Right ventricle myocardium inferior (tissue), 1 donor: ENCODE measurements at places on chromosomes 5 and 9.
A peak's percentile ranks its signal among the peaks of the same experiment; 100 is the strongest.

DNA sequence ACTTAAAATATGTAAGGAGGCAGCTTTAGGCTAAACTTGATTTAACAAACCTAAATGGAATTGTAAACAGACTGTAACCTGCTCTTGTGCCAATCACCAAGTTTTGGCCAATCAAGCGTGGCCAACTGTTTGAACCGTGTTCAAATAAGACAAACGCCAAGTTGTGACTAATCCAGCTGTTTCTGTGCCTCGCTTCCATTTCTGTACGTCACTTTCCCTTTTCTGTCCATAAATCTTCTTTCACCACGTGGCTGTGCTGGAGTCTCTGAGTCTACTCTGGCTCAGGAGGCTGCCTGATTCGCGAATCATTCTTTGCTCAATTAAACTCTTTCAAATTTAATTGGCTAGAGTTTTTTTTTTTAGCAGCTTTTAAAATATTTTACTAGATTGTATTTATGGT, 71.3 kb downstream of the LIX1 start:
- no peak for DNase-seq

GRCh38 chr5:174284873-174285272, 239.4 kb downstream of the NSG2 start:
- no peak for DNase-seq

DNA sequence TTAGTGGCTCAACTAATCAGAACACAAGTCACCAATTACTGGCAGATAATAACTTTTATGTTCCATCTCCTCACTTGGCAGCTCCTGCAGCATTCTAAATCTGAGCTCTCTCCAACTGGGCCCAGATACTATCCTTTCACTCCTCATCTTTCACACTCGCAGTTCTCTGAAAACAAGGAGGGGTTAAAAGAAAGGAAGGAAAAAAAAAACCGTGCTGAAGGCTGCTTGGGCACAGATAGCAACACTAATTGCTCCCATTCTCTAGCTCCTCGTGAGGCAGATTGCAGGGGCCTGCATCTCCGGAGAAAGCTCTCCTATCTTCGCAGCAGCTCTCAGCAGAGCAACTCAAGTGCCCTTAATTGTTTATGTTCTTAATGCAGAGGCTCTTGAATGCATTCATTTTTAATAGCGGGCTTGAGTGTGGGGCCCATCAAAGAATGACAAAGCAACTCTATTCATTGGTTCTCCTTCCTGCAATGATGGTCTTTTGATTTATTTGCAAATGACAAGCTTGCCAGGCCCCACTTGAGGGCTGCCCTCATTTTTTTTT, 23.9 kb downstream of the TLE1 start:
- no peak for DNase-seq

DNA sequence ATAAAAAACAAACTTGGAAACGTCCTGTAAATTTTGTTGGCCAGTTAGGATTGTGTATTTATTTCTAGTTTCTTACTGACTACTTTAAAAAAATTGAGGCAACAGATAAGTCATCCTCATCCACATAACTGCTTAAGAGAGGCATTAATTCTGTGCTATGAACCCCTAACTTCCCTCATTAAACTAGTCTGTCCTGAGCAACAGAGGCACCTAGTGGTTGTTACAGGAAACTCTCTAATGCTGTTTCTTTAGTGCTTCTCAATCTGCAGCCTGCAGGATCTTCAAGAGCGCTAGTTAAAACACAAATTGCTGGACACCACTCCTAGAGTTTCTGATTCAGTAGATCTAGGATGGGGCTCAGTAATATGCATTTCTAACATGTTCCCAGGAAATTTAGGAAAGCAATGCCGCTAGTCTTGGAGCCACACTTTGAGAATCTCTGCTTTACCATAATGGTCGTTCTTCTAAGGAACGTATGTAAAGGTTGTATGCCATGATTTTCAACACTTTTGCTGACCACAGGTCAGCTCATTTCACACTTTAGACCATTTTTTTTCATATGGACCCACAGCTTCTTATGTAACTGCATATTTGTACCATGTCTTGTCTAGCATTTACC, 410.1 kb upstream of the SMARCA2 start:
- no peak for DNase-seq

- no peak for DNase-seq
These were observed 69.0 kb upstream of the GRAMD2B start for GRCh38 chr5:126354012-126354857.

DNA sequence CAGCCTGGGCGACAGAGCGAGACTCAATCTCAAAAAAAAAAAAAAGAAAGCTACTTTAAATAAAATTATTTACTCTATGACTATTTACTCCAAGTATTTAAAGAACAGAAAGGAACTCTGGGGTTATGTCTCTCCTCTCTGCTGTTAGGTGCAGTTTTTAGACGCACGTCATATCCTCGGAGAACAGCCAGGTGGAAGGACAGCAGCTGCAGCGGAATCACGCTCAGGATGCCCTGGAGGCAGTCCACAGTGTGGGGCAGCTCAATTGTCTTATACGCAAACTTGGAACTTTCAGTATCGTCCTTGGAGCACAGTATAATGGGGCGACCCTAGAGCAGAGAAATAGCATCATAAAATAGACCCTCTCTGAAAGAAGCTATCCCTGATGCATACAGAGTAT, 10.4 kb upstream of the MAPK9 start:
- DNase-seq = no peak

GRCh38 chr9:19918630-19919029, 129.8 kb upstream of the SLC24A2 start:
- no peak for DNase-seq

- DNase-seq = no peak
These were observed 78.4 kb downstream of the TMEM161B start for GRCh38 chr5:88190106-88190834.

- DNase-seq = no peak
These were observed 153.9 kb downstream of the SMC2 start for GRCh38 chr9:104247899-104248460.

DNA sequence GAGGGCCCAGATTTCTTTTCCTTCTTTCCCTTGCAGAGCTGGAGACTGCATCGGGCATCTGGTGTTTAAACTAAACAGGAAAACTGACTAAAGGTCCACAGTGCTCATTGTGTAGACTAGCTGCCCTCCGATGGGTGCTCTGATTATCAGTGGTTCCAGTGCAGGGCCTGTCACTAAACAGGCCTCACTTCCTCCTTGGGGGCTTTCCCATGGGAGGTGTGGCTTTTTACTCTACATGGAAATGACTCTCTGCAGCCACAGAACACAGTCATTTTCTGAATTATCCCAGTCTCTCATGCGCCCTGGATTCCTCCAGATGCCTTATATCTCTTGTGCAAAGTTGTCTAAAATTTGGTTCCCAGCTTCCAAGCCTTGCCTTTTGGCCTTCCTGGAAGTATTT, 199.2 kb downstream of the TRIO start:
- DNase-seq = no peak

DNA sequence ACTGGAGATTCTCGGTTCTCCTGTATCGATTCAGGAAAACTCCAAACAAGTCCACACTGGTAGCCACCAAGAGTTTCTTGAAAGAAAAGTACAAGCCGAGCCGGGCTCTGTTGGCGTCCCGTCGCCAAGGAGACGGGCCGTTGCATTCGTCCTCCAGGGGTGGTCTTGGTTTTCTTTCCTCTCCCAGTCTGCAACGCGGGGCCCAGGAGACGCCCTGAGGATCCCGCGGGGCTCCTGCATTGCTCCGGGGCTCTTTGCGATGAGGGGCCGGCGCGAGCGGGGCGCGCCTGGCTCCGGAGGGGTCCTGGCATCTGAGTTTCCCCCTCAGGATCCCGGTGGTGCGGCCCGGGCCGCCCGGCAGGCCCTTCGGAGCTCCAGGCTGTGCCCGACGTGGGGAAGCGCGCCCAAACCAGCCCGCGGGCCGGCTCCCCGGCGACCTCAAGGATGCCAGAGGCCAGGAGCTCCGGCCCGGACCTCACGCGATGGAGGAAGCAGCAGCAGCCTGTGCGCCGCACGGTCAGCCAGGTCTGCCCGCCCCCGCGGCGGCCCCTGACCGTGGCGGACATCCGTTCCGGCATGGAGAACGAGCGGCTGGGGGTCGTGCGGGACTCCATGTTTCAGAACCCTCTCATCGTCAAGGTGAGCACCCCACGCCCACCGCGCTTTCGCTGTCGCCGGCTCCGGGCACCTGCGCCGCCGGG, at the start of gene CFAP77:
TSS of gene CFAP77 (plus strand) at position 384 of the 701 bp plus-strand sequence. CDS start at position 445, 61 bp downstream.
- DNase-seq = peak; percentile 77

DNA sequence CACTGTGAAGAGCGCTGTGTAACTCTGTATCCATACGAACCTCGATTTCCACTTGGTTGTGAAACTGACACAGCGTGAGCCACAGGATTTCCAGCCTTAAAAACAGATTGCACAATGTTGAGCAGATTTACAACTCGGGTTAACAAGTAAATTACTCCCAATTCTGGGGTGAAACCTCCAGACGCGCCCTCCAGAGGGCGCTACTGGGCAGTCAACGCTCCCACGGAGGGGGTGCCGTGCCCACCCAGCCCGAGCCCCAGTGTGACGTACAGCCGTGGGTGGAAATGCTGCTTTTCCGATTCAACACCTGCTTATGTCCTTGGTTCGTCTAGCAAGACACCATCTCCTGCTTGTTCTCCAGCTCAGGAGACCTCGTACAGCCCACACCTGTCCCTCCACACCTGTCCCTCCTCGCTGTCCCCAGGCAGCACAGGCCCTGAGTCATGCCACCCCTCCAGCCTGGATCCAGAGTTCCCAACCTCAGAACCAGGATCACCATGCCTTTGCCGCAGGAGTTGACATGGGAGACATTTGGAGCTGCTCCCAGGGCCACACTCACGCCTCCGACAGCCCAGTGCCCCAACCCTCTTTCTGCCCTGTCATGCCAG, 34.4 kb upstream of the SLC6A3 start:
- DNase-seq = peak; percentile 57

DNA sequence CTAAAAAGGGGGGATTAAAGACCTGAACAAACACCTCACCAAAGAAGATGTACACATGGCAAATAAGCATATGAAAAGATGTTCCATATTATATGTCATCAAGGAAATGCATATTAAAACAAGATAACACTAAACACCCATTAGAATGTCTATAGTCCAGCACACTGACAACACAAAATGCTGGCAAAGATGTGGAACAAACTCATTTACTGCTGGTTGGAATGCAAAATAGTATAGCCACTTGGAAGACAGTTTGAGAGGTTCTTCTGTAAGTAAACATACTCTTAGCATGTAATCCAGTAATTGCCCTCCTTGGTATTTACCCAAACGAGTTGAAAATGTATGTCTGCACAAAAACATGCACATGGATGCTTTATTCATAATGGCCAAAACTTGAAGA, 73.6 kb downstream of the RGMB start:
- DNase-seq = no peak

DNA sequence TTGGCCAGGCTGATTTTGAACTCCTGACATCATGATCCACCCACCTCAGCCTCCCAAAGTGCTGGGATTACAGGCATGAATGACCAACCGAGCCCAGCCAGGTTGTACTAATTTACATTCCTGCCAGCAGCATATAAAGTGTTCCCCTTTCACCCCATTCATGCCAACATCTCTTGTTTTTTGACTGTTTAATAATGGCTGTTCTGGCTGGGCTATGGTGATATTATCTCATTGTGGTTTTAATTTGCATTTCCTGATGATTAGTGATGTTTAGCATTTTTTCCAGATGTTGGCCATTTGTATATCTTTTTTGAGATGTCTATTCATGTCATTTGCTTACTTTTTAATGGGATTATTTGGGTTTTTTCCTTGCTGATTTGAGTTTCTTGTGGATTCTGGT, 87.3 kb downstream of the INVS start:
- DNase-seq = no peak

- no peak for DNase-seq
These were observed 58.5 kb downstream of the CETN3 start for GRCh38 chr5:90351101-90351500.

GRCh38 chr9:79735023-79735779, 163.4 kb downstream of the TLE4 start:
- DNase-seq = no peak

DNA sequence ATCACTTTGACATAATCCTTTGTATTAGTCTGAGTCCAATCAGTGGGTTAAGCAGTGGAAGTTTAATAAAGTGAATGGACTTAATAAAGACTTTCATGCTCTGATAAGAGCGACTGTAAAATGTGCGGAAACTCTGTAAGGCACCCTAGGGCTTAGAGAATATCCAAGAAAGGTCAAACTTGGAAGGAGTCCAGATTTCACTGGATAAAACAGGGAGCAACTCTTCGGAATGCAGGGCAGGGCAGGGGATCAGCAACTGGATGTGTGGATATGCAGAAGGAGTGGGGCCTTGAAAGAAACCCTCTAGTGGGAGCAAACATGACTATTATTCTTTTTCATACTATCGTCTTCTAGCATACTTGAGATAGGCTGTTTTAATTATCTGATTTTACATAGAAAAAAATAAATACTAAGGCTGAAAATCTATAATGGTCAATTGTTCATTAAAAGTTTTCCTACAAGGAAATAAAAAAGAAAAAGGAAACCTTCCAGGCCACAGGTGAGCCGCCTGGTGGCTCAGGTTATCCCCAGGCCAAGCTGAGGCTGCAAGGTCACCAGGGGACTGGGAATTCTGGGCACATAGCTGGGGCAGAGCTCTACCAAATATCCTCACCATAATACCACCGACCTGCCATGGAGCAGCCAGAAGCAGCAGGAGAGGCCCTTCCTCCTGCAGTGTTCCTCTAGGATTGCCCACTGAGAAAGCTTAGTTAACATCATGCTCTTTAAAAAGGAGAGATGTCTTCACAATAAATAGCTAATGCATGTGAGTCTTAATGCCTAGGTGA, 46.3 kb upstream of the CCDC112 start:
- no peak for DNase-seq

DNA sequence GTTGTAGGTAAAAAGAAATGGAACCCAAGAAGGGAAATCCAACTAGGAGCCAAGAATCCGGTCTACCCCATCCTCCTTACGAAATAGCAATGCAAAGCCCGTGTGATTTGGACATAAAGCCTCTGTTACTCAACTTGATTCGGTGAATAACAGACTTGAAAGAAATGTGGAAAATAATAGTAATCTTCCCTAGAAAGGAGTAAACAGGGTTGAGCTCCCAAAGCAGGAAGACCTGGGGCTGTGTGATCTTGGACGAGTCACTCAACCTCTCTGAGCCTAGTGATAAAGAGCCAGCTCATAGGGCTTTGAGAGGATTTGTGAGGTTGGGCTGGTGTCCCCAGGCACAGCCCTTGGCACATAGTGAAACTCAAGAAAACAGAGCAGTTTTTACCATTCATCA, 42.7 kb upstream of the IL17B start:
- no peak for DNase-seq

DNA sequence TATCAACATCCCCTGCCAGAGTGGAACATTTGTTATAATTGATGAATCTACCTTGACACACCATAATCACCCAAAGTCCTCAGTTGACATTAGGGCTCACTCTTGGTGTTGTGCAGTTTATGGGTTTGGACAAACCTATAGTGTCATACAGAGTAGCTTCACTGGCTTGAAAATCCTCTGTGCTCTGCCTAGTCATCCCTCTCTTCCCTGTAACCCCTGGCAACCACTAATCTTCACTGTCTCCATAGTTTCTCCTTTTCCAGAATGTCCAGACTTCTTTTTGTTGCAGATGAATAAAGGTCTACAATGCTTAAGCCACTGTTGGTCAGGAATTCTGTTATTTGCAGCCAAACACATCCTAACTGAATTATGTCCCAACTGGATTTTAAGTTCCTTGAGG, 22.5 kb upstream of the SUB1 start:
- DNase-seq = no peak

- no peak for DNase-seq
These were observed 73.0 kb upstream of the SNX2 start for GRCh38 chr5:122701640-122702523.
